ENCODE measurements at places on chromosomes 2 and 18.

- DNase-seq, result no peak
Observed at GRCh38 chr2:152452256-152452973, 117.4 kb downstream of the FMNL2 start.

DNA sequence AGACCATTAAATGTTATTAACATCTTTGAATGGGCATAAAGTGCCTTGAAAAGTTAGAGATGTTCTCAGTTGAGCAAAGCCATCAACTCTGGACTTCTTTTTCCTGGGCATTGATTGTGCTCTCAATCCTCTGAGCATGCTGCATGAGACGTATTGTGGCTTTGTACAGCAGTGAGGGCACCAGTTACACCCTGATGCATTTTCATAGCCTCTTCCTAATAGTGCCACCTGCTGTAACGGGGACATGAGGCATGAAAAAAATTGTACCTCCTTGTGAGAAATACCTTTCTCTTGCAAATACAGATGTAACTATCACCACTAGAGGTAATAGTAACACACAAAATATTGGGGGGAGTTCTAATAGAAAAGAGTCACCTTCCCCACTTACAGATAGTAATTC is 697.5 kb downstream of the TMEM182 start:
- no peak for DNase-seq

DNA sequence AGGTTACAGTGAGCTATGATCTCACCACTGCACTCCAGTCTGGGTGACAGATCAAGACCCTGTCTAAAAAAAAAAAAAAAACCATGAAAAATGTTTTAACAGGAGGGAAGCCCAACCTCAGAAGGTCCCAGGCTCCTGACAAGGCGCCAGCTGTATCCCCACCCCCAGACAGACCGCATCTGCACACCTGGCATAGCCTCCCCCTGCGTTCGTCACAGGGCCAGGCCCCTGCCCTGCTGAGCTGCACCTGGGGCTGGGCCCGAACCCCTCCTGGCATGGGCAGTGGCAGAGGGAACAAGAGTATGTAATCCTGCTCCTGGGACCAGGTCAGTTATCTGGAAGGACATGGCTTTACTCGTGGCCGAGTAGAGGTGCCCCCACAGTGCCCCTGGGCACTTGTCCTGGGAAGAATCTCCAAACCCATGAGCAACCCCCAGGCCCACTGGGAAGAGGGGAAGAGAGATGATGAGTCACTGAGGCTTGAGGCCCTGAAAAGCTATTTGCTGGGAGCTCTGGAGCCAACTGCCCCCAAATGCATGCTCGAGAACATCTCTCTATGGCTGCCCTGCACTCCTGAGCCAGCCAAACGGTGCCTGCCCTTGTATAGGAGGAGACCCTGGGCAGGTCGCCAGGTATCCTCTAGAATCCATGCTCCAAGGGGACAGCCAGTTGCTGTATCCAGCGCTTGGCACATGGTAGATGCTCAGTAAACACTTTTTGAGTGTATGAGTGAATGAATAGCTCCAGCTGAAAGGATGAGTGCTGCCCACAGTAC is 265.5 kb downstream of the ATAD2B start:
- DNase-seq, result no peak

DNA sequence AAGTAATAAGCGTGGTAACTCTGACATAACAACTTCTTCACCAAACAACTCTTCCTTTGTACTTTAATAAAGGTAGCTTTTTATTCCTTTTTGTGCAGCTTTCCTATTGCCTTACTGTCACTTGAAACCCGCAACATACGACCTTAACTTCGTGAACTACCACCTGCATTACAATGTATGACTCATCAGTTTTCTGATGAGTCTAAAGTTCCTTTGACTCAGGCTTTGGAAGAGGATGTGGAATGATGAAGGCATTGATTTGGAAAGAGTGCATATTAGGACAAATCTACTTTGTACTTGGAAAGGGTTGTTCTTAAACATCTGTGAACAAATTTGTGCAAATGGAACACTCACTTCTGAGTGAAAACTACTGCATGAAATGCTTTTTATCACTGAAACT is 1012.1 kb downstream of the TMEM182 start:
- no peak for DNase-seq

DNA sequence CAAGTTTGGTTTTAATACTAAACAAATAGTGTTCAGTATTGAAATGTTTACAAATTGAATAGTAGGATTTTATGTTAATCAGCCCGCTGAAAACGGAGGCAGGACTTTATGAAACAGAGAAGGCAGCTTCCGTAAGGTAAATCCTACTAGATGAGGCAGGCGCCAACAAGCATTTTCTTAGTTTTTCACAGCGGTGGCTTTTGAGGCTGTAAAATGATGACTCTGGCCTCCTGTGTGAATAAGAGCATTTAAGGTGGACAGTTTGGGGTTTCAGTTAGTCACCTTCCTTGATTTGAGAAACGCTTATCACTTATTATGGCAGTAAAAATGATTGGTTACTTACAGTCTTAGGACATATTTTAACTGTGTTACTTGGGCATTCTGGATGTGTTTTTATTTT is 212.9 kb downstream of the PTGR3 start:
- DNase-seq, result no peak

DNA sequence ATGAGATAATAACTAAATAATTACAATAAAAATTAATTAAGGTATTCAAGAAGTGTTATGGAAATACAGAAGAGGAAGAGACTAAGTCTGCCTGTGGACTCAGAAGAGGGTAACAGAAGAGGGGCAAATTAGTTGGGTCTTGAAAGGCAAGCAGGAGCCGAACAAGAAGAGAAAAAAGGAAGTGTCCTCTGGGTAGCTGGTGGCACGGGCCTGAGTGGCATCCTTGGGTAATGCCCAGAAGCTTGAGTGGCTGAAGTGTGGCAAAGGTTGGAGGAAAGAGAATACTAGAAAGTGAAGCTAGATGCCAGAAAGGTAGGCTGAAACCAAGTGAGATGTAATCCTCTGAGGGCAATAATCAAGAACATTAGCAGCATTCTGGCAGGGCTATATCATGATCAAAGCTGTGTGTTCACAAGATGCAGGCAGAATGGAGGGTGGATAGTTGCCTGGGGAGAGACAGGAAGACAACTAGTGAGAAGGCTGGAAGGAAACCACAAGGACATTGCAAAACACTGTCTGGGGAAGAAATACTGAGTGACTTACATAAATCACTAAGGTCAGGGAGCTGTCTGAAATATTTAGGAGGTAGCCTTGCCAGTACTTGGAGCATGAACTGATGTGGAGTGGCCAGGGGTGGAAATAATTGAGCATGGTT is 16.2 kb downstream of the DOCK10 start:
- no peak for DNase-seq

Measured in GM10248 (cell line).